A549 treated with AZD2906 at 1 μM for 4 hours (cell line): ENCODE measurements at places on chromosomes 13 and 19. TPM values are rescaled to one million over a fixed set of nuclear protein-coding genes. Genes with fewer than 3 reads are reported as not detected.

SLC6A16 gene
- 0.74 to 1.3 TPM (median 1.1 TPM) in 5 replicates for total RNA-seq

ZNF98 gene
- total RNA-seq, result not detected in 5 replicates

FUT6 gene
- not detected in 5 replicates for total RNA-seq

HOMER3 gene
- total RNA-seq, result 20.6 to 29.2 TPM (median 28.8 TPM) in 5 replicates

RGS9BP gene
- 0.31 to 0.51 TPM (median 0.46 TPM) in 5 replicates for total RNA-seq

PSG2 gene
- 0.07 TPM in 1 of 5 replicates, not detected in the others for total RNA-seq

OR2Z1 gene
- total RNA-seq, result not detected in 5 replicates

LAIR1 gene
- total RNA-seq, result not detected in 5 replicates

FSTL3 gene
- total RNA-seq, result 217 to 278 TPM (median 258 TPM) in 5 replicates

FFAR1 gene
- 0.02 to 0.06 TPM (median 0.03 TPM) in 4 of 5 replicates, not detected in the other for total RNA-seq

GJB6 gene
- 0.02 to 0.14 TPM in 2 of 5 replicates, not detected in the others for total RNA-seq

IL27RA gene
- 8.4 to 10.7 TPM (median 9.2 TPM) in 5 replicates for total RNA-seq

S1PR4 gene
- total RNA-seq, result 0.10 to 0.22 TPM (median 0.14 TPM) in 5 replicates

ZNF534 gene
- not detected in 5 replicates for total RNA-seq

ADGRE3 gene
- not detected in 5 replicates for total RNA-seq

SACS gene
- total RNA-seq, result 9.0 to 12.2 TPM (median 11.1 TPM) in 5 replicates

TNFRSF19 gene
- total RNA-seq, result 2.9 to 4.4 TPM (median 3.5 TPM) in 5 replicates

CEACAM3 gene
- not detected in 5 replicates for total RNA-seq

DBP gene
- 1.4 to 2.6 TPM (median 1.9 TPM) in 5 replicates for total RNA-seq

C19orf81 gene
- 3.5 to 13.4 TPM (median 10.5 TPM) in 5 replicates for total RNA-seq

WASF3 gene
- total RNA-seq, result 0.11 to 0.19 TPM (median 0.13 TPM) in 5 replicates

KCNC3 gene
- total RNA-seq, result 0.96 to 1.5 TPM (median 1.5 TPM) in 5 replicates

RETN gene
- not detected in 5 replicates for total RNA-seq

SIGLEC12 gene
- not detected in 5 replicates for total RNA-seq

KLF12 gene
- total RNA-seq, result 1.5 to 2.8 TPM (median 2.2 TPM) in 5 replicates

IL12RB1 gene
- not detected in 5 replicates for total RNA-seq

NAA16 gene
- 6.6 to 7.9 TPM (median 6.9 TPM) in 5 replicates for total RNA-seq

LSR gene
- 8.1 to 11.4 TPM (median 9.9 TPM) in 5 replicates for total RNA-seq

PCP2 gene
- 0.23 TPM in 1 of 5 replicates, not detected in the others for total RNA-seq

ZNF329 gene
- 2.7 to 3.2 TPM (median 3.0 TPM) in 5 replicates for total RNA-seq

ITGBL1 gene
- 0.97 to 2.0 TPM (median 1.8 TPM) in 5 replicates for total RNA-seq

PPP1R37 gene
- total RNA-seq, result 31.6 to 44.7 TPM (median 43.0 TPM) in 5 replicates

ADGRE2 gene
- total RNA-seq, result 0.51 to 1.1 TPM (median 0.66 TPM) in 5 replicates

PABPC3 gene
- total RNA-seq, result 0.10 to 0.18 TPM (median 0.16 TPM) in 5 replicates

CNN1 gene
- total RNA-seq, result 0.24 to 0.44 TPM (median 0.37 TPM) in 5 replicates

LILRB5 gene
- total RNA-seq, result 0.03 to 0.06 TPM (median 0.05 TPM) in 4 of 5 replicates, not detected in the other

LHB gene
- total RNA-seq, result not detected in 5 replicates

ZNF845 gene
- total RNA-seq, result 2.6 to 4.4 TPM (median 3.4 TPM) in 5 replicates

PCDH17 gene
- total RNA-seq, result 0.01 TPM in 3 of 5 replicates, not detected in the others

IGFL1 gene
- total RNA-seq, result 1.0 to 2.3 TPM (median 1.9 TPM) in 5 replicates
